ENCODE measurements at places on chromosomes 7 and 10.

GRCh38 chr7:103833401-103833800 lies 156.1 kb downstream of the RELN start:
- no peak for DNase-seq

DNA sequence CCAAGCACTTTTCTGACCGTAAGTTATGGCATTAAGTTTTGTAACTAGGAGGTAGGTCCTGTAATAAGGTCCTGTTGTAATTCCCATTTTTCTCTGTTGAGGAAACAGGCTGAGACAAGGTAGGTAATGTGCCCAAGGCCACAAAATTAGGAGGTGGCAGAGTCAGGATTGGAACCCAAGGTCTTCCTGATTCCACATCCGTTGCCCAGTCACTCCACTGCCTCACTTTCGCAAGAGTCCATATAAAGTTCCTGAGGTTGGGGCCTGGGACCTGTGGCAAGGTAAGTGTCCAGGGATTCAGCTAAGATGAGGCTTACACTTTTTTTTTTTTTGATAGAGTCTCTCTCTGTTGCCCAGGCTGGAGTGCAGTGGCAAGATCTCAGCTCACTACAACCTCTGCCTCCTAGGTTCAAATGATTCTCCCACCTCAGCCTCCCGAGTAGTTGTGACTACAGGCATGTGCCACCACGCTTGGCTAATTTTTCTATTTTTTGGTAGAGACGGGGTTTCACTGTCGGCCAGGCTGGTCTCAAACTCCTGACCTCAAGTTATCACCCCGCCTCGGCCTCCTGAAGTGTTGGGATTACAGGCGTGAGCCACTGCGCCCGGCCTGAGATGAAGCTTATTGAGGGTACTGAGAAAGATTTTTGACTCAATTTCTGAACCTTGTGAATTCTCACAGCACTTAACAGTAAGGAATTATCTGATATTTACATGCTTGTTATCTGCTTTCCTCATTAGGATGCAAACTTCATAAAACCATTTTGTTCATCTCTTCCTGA lies 20.3 kb upstream of the GNA12 start:
- DNase-seq, result no peak

DNA sequence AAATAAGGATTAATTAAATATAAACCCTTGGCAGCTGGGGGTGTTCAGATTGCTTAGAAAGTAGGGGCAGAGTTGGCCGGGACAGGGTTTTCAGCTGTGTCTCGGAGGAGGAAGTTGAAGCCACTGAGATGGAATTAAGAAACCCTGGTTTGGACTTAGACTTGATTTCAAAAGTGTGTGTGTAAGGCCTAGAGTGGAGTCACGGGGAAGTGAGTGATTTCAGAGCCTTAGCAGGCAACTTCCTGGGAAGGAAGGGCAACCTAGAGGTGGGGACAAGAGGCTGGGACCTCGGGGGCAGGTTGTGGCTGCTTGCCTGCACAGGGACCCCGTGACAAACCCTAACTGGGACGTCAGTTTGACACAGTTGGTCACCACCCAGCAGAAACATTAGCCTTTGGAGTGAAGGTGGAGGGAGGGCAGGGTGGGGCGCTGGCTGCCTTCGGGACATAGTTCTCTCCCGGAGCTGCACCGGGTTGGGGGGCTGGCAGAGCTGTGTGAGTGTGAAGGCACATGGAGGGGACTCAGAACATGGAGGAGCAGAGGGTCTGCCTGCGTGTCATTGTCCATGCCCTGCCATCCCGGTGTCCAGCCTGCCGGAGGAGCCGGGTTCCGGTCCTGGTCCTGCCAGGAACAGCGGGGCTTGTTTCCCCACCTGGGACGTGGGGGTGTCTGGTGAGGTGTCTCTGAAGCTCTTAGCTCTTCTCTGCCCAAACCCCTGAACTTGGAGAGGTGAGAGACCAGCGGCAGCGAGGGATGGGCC lies 1.8 kb downstream of the BRI3 start:
- no peak for DNase-seq

GRCh38 chr10:23331567-23332301 lies 12.9 kb downstream of the C10orf67 start:
- no peak for DNase-seq

Data from activated CD8-positive, alpha-beta memory T cell treated with anti-CD3 and anti-CD28 coated beads for 1 hour (primary cell).